ENCODE measurements at places on chromosomes 4 and X.

GRCh38 chr4:184306949-184307348 is 89.3 kb upstream of the ENPP6 start:
- DNase-seq: no peak

- no peak for DNase-seq
Measured at GRCh38 chr4:39354254-39354552, 12.0 kb downstream of the RFC1 start.

DNA sequence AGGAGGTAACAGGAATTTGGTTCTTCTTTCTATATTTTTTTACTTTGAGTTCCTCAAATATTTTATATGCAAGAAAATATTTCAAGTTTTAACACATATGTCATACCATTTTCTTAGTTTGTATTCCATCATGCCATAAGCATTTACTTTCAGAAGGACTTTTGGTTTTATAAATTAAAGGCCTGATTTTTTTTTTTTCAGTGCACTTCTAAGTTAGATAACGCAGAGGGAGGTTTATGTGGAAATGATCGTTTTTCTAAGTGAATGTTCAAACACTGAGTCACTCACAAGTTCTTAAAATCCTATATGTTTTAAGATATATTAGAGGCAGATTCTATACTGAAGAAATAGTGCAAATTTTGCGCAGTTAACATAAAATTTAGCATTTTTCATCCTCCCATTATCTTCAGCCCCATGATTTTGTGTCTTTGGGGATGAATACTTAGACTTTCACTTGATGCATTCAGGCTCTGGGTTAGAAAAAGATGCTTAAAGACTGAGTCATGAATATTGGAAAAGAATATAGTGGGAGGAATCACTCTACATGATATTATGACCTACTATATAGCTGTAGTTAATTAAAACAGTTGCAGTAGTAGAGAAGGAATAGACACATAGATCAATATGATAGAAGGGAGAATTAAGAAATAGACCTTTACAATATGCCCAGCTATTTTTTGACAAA is 54.9 kb downstream of the COL4A5 start:
- DNase-seq: no peak

GRCh38 chr4:176791591-176792325 is 964 bp downstream of the VEGFC start:
- DNase-seq: peak; percentile 0

- DNase-seq: no peak
Measured at GRCh38 chr4:68074397-68074796, 55.3 kb downstream of the TMPRSS11F start.

DNA sequence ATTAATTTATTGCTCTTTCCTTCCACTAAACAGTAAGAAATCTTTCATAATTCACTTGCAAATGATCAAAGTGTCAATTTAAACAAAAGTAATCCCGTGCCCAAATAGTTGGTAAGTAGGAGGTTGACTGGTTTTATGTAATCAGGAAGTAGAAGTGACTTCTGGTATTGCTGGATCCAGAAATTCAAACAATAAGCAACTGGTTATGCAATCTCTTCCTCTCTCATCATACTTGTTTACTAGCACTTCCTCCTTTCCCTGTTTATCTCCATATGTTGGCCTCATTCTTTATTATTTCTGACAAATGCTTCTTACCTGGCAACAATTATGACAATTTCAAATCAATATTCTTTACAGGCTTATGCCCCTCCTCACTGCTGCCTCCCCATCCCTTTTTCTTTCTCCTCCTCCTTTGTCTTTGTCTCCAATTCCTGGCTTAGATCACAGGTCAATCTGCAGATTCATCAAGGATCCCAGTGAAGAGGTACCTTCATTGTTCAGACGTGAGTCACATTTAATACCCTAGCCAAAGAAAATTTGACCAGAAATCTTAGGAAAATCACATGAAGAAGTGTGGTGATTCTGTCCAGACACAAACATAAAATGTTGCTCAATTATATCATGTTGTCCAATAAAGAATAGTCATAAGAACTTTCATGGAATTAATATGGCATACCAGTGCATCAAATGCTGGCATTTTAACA is 323.2 kb upstream of the PCDH7 start:
- DNase-seq: no peak

- no peak for DNase-seq
Measured at GRCh38 chr4:123621072-123621705, 224.6 kb downstream of the SPRY1 start.

Measured in NCI-H1105 (cell line).